ENCODE measurements at places on chromosomes 1 and 21.

DNA sequence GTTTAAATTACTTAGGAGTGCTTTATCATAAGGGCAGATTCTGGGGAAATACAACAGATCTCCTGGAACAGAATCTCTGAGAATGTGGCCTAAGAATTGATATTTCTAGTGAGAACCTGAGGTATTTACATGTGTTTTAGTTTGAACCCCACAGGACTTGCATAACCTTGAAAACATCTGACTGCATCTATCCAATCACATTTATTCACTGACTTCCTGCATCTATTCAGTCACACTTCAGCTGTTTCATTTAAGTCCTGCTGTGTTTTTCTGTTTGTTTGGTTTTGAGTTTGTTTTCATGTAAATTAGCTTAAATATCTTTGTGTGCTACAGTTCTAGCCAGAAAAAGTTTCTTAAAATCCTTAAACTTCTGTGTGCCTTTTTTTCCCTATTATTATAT, 1260.7 kb downstream of the PLA2G4A start:
- DNase-seq, result no peak

DNA sequence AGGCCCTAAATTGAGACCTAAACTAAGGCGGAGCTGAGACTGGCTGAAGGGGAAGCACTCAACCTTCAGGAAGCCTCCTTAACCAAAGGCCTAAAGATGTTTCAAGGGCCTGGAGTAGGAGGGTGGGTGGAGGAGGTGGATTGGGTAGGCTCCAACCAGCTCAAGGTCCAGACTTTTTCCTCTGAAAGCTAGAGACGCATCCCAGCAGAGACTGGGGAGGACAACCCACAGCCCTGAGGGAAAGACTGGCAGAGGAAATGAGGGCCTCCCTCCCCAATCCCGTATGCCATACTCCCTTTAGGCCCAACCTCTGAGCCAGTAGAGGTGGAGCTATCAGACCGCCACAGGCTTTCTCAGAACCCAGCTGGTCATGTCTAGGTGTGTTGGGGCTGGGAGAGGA, 1.1 kb downstream of the ECM1 start:
- peak; percentile 27 for DNase-seq

- DNase-seq, result no peak
These were observed 461.9 kb downstream of the LRRIQ3 start for GRCh38 chr1:73736125-73736524.

DNA sequence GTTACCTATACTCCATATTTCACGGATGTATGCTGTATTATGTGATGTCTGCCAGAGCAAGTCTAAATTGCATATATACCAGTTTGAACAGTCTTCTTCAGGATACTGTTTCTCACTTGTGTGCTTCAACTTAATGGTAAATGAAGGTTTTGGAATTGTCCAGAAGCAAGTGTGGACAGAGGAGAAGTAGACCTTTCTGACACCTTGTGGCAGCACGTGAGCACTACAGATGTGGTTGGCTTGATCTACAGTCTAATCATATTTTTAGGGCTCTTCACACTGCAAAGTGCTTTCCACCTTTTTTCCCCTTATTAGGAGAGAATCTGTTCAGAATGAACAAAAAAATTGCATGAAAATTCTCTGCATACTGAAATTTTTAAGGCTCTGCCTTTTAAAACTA, 10.9 kb downstream of the MORC3 start:
- DNase-seq, result peak; percentile 55

DNA sequence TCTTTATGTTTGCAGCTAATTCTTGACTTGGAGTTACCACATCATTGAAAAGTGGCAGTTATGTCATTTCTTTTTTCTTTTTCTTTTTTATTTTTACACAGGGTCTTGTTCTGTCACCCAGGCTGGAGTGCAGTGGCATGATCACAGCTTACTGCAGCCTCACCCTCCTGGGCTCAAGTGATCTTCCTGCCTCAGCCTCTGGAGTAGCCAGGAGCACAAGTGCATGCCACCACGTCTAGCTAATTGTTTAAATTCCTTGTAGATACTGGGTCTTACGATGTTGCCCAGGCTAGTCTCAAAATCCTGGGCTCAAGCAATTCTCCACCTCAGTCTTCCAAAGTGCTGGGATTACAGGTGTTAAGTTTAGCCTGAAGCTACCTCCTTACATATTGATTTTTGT, 52.1 kb upstream of the KANK4 start:
- DNase-seq, result no peak

Measured in D341Med (cell line).